ENCODE measurements at places on chromosomes 2 and 18. TPM values are rescaled to one million over a fixed set of nuclear protein-coding genes. Genes with fewer than 3 reads are reported as not detected.

Gene MEP1B
- total RNA-seq, result not detected

Gene M1AP
- total RNA-seq, result not detected

- no peak for DNase-seq
Observed at GRCh38 chr2:5590886-5591285, 101.3 kb upstream of the SOX11 start.

GRCh38 chr2:215880970-215881369, 132.4 kb downstream of the MREG start:
- no peak for DNase-seq

Gene XDH
- not detected for total RNA-seq

DNA sequence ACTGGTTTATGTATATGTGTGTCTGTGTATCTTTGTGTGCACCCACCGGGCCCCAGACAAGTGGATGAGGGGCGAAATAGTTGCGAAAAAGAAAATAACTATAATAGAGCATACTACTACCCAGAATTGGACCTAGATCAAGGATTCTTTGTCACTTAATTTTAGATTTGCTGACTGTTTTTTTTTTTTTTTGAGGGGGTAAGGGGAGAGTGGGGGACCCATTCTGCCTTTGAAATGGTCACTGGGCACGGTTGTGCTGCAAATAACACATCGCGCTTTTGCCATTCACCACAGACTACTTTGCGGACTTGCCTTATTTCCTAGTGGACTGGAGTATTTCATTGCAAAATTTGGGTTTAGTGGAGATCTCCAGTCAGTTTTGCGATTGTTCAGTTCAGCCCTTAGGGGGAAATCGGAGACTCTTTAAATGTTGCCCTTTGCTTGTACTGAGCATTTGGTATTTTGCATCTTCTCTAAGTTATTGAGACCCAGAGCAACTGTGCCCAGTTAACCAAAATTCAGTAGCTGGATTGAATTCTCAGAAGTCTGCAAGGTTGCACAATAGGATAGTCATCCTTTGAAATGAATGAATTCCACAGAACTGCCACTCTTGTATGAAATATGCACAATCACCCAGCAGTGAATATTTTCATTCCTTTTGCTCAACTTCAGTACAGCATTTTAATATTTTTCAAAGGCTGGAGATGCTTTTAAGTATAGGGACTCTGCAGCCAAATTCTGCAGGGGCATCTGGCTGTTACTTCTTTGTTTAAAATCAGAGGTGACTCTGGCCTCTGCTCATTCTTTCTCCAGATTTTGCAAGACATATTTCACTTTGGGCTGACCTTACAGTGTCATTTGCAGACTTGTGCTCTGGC, 2.9 kb downstream of the TRIB2 start:
- no peak for DNase-seq

DNA sequence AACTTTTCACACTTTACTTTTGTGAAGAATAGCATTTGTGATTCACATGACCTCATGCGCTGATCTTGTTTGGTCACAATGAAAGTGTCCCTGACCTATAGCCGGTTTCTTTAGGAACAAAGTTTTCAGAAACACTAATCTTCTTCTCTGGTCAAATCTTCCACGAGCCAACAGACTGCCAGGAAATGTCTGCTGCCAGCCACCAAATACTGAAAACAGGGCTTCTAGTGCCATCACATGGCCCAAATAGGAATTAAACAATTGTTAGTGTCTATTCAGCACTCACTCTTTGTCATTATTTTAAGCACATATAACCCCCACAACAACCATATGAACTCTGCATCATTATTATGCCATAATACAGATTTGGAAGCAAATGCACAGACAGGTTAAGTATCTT, 286.5 kb upstream of the SYT4 start:
- DNase-seq, result no peak
